IMR-90 (cell line): ENCODE measurements at places on chromosomes 5 and 9. TPM values are rescaled to one million over a fixed set of nuclear protein-coding genes. Genes with fewer than 3 reads are reported as not detected.
A peak's percentile ranks its signal among the peaks of the same experiment; 100 is the strongest.

DNA sequence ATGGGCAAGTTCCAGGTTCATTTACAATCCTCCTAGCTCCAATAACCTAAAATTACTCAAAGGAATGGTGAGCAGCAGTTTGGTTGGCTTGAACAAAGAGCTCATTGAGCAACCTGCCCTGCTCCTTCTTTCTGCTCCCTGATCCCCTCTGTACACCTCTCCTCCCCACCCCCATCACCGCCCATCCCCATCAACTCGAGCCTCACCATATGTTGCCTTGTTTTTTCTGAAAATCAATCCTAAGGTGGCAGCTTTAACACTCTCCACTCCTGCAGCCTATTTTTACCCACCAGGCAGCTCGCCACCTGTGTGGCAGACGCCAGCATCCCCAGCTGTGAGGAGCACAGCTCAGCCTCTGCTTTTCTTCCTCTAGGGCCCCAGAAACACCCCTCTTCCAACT, 533.4 kb upstream of the BRINP1 start:
- no peak for DNase-seq
- no peaks in the 10 kb centered on the region for H3K36me3 ChIP-seq
- H3K27me3 ChIP-seq = no peaks in the 10 kb centered on the region
- H3K4me3 ChIP-seq = no peak overlapping the region
- no peaks in the 10 kb centered on the region for H3K4me1 ChIP-seq
- H3K27ac ChIP-seq = no peak overlapping the region

- DNase-seq = no peak
- H3K4me1 ChIP-seq = no peaks in the 10 kb centered on the region
- no peak overlapping the region for H3K4me3 ChIP-seq
- no peaks in the 10 kb centered on the region for H3K27me3 ChIP-seq
- no peak overlapping the region for H3K27ac ChIP-seq
Observed at GRCh38 chr9:24816006-24816405, 270.3 kb upstream of the IZUMO3 start.

- no peaks in the 10 kb centered on the region; the same call in 1 of the 2 replicates for H3K4me1 ChIP-seq
- no peak overlapping the region for H3K27ac ChIP-seq
- H3K27me3 ChIP-seq = no peaks in the 10 kb centered on the region
- DNase-seq = peak; percentile 10
- peaks cover 18% of the 10 kb centered on the region for H3K36me3 ChIP-seq
Observed at GRCh38 chr5:132592521-132592920, 35.7 kb downstream of the RAD50 start.

DNA sequence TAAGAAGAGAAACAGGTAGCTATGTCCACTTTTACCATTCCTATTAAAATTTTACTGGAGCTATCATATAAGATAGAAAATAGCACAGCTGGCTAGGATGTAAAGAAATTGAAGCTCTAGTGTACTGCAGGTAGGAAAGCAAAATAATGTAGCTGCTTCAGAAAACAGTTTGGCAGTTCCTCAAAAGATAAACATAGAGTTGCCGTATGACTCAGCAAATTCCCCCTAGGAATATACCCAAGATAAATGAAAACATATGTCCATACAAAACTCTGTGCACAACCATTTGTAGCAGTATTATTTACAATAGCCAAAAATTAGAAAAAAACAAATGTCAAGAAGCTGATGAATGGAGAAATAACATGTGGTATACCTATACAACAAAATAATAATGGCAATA, 64.6 kb upstream of the SHISAL2B start:
- peak; percentile 67 for DNase-seq
- H3K4me1 ChIP-seq = no peaks in the 10 kb centered on the region
- H3K36me3 ChIP-seq = no peaks in the 10 kb centered on the region
- no peak overlapping the region for H3K4me3 ChIP-seq

GRCh38 chr9:27396495-27396894, 99.5 kb upstream of the EQTN start:
- H3K27ac ChIP-seq = no peak overlapping the region
- no peak overlapping the region for H3K4me3 ChIP-seq
- no peaks in the 10 kb centered on the region for H3K4me1 ChIP-seq

The VCAN gene
- 158 and 159 TPM in 2 replicates for total RNA-seq

The TMC1 gene
- not detected in 2 replicates for total RNA-seq
